ENCODE measurements at places on chromosomes 4 and X.

GRCh38 chr4:105352826-105353225 lies 121.0 kb downstream of the PPA2 start:
- no peak for DNase-seq

GRCh38 chrX:81120258-81120935 lies 81.3 kb downstream of the HMGN5 start:
- no peak for DNase-seq

DNA sequence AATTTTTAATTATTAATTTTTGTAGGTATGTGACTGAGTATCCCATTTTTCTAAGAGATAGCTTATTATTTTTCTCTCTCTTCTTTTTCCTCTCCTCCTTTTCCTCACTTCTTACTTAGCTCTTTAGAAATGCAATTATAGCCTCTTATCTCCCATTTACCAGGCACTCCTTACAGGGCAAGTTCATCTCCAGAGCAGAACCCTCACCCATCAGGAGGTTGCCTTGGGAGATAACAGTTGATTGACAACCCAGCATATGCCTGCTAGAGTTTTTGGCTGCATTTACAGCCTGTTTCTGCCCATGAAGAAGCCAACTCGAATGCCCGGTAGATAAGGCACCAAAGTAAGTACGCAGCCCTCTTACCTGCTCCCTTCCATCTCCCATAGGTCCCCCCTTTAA lies 572.9 kb upstream of the ZFP42 start:
- no peak for DNase-seq

DNA sequence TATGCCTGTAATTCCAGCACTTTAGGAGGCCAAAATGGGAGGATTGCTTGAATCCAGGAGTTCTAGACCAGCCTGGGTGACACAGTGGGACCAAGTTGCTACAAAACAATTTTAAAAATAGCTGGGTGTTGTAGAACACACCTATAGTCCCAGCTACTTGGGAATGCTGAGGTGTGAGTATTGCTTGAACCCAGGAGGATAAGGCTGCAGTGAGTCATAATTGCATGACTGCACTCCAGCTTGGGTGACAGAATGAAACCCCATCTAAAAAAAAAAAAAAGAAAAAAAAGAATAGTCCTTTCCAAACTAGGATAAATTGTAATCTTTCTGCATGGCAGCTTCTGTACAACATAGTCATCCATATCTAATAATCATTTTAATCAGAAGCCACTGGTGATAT lies 270.1 kb upstream of the INTU start:
- no peak for DNase-seq

DNA sequence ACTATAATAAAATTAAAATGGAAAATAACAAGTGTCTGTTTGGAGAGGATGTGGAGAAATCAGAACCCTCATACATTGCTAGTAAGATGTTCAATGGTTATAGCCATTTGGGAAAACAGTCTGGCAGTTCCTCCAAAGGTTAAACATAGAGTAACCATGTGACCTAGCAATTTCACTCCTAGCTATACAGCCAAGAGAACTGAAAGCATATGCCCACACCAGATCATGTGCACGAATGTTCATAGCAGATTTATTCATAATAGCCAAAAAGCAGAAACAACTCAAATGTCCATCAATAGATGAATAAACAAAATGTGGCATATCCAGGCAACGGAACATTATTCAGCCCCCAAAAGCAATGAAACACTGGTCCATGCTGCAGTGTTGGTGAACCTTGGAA lies 9.4 kb upstream of the CCNQ start:
- no peak for DNase-seq

GRCh38 chr4:3420956-3421355 lies 20.8 kb upstream of the HGFAC start:
- no peak for DNase-seq

DNA sequence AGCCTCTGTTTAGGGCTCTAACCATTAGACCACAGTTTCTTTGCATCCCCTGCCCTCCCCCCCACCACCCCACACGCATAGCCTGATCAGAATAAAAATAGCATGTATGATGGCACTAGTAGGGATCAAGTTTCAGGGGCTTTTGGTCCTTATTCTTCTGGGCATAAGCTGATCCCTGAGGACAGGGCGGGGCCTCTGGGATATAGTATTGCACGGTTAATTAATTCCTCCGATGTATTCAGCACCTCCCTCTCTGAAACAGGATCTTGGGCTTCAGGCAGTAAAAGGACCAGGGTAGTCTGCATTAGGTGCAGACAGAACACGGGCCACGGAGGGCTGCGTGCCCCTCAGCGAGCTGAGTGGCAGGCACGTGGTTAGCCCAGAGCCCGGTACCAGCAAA lies 57.1 kb downstream of the ELF4 start:
- no peak for DNase-seq

DNA sequence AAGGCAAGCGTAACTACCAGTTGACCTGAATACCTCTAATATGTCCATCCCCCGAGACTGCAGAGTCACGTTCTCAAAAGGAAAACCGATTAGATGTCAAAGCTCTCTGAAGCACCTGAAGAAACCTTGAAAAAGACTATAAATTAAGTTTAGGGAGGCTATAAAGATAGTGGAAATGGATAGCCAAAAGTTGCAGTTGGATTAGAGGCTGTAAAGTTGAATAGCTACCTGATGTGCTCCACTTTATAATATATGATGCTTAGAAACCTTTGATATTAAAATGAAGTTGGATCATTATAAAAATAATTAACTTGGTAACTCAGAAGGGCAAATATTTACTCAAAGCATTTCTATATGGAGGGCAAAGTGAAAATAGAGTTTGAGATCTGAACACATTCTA lies 506.6 kb upstream of the AGA start:
- no peak for DNase-seq
